ENCODE measurements at places on chromosomes 2 and 18.

DNA sequence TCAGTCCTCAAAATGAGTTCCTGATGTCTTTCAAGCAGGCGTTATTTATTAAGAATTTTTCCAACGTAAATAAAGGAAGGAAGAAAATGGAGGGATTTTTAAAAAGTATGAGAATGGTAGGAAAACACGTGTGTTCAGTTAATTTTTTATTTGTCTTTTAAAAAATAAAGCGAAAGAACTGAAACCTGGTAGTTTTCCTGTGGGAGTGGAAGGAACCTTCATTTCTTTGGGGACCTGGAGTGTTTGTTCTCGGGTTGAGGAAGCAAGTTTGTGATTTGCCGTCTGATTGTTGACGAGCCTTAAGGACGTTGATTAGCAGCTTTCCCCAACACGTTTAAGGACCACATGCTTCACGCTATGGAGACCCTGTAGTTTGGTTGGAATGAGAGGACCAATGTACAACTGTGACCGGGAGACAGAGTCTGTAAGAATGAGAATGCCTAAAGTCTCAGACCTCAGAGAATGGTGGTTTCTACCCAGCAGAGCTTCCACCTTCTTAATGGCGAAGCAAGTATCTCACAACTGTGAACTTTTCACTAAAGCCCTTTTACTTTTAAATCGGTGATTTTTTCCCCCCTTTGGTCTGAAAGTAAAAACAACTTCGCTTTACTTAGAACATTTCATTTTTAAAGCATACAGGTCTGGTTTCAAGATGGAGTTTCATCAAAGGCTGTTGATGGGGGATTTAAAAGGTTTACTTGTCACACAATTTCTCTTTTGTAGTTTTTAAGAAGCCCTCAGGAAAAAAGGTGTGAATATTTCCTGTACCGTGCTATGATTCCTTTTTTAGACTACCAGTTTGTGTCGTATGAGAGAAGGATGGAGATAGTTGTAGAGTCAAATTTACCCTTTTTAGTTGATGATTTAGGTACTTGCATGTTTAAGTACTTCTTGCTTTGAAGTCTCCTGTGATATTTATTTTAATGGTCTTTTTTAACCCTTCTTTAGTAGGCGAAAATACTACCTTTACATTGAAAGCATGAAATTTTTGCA, 1.4 kb downstream of the TTC39C start:
- DNase-seq = no peak

GRCh38 chr2:2590141-2590540, 259.1 kb upstream of the MYT1L start:
- DNase-seq = no peak

DNA sequence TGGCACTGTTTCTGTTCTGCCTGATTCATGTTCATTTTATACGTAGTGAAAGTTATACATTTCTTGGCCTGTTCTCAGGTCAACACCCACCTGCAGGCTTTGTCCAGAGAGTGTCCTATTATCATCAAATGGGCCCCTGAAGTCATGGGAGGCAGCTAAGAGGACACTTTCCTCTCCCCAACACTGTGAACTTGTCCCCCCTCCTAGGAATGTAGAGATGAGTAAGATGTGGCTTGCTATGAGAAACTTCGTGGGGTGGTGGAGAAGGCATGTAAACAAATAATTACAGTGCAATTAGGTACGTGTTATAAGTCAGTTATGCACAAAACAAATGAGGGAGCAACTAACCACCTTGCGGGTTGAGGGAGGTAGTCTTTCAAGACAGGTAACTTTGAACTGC, 57.9 kb downstream of the COL4A3 start:
- DNase-seq = no peak

GRCh38 chr2:20216130-20217025, 8.6 kb downstream of the SDC1 start:
- no peak for DNase-seq

DNA sequence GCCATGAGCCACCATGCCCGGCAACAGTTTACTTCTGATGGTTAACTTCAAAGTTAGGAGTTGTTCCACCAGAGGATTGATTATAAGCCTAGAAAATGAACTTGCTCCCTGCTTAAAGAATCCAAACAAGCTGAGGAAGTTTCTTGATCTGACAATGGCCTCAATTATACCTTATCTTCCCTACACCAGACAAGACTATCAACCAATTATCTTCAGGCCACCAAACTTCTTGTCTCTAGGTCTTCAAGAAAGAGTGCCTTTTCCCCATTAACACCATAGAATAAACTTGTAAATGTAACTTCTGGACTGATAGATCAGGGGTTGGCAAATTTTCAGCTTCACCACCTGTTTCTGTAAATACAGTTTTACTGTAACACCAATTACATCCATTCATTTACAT, 15.0 kb downstream of the ZC3H8 start:
- DNase-seq = peak; percentile 57

DNA sequence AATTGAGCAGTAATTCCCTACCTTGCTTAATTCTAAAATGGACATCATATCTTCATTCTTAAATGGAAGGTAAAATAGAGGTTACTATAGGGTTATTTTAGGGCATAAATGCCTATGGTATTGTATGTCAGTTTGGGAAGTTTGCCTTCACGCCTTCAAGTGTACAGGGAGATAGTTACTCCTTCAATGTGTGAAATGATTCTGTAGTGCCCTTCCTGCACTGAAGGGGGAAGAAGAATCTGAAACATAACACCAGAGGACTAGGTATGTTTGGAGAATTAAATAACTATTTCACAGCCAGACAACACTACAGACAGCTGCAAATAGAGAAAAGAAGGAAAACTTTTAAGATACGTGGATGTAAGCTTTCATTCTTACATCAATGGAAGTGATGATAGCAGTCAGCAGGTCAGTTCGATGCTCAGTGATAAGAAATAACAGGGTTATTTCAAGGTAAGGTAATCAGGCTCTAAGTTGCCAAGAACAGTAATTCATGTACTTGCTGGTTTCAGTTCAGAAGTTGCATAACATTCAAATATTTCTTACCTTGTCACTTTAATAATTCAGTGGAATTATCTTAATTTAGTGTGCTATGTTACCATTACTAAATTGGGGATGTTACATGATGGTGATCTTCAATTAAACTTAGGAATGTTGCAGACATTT, 4.0 kb downstream of the PKP4 start:
- peak; percentile 26 for DNase-seq

- DNase-seq = peak; percentile 78
Observed at GRCh38 chr2:57549642-57550102, 496.9 kb upstream of the VRK2 start.

DNA sequence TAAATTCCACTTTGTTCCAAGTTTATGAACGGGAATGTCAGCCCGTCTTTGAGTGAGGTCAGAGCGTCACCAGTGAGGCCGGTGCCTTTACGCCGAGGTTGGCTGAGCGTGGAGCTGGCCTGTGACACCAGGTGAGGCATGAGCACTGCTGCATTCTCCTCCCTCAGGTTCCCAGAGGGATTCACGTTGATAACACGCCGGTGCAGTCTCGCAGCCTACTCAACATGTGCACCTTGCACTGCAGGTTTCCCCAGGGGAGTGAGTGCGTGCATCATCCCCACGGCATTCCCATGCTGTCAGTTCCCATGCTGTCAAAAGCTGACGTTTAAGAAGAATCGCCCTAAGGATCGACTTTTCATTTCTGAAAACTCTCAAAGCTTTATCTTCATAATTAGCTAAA, 213.3 kb downstream of the LDLRAD4 start:
- no peak for DNase-seq

DNA sequence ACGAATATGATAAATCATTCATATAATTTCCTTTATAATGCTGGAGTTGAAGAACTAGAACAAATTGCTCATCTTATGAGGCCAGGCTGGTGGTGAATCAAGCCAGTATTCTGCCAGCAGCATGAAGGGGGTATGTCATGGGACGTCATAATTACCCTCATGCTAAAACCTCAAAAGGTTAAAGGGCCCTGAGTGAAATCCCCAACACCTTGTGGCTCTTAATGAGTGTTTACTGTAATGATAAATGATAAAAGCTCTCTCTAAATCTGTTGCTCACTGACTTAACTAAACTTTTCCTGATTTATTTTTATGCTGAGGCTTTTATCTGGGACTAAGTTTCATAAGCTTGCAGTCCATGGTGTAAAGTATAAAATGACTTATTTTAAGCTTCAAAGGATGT, 18.3 kb upstream of the NEDD4L start:
- no peak for DNase-seq

- DNase-seq = no peak
Observed at GRCh38 chr2:136164280-136164776, 46.4 kb upstream of the CXCR4 start.

- no peak for DNase-seq
Observed at GRCh38 chr2:237143118-237143517, 57.4 kb downstream of the COPS8 start.

DNA sequence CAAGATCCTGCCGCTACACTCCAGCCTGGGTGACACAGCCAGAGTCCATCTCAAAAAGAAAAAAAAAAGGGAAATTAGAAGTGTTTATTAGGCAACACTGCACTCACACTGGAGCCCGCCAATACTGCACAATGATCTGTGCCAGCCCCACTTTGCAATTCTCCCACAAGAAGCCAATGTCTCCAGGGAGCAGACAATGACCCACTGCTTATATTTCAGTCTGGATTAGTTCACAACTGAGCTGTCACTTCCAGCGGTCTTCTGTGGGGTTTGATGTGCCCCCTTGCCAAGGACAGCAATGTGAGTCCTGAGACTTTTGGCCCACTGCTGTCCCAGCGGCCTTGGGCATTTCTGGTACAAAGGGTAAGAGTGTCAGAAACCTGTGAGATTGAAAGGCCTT, 85.6 kb upstream of the PPM1B start:
- DNase-seq = no peak

GRCh38 chr2:168458139-168458538, 2.1 kb downstream of the CERS6 start:
- no peak for DNase-seq

GRCh38 chr2:45625824-45626223, 14.8 kb upstream of the SRBD1 start:
- DNase-seq = no peak

DNA sequence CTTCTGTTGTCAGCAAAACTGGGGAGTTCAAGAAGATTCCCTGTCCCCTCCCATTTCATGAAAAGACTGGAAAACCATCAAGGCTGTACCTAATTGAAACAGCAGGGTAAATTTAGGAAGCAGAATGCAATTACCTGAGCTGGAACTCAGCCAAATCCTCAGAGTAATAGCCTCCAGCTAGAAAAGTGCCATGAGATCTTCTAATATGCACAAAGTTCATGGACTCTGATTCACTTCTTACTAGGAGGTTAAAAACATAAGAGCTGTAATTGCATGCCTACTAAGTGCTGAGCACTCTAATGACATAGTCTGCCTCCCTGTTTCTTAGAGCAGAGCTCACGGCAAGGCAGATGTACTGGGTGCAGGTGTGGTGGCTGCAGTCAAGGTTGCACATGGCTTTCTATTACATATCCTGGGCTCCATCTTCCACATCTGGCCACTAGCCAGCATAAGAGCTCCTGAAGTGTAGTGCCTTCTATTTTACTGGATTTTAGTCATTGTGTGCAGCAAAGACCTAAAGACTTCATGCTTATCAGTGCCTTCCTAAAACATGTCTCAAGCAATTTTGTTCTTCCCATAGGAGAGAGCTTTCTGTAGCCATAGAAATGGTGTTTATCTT, 341.7 kb downstream of the PTPRM start:
- no peak for DNase-seq

DNA sequence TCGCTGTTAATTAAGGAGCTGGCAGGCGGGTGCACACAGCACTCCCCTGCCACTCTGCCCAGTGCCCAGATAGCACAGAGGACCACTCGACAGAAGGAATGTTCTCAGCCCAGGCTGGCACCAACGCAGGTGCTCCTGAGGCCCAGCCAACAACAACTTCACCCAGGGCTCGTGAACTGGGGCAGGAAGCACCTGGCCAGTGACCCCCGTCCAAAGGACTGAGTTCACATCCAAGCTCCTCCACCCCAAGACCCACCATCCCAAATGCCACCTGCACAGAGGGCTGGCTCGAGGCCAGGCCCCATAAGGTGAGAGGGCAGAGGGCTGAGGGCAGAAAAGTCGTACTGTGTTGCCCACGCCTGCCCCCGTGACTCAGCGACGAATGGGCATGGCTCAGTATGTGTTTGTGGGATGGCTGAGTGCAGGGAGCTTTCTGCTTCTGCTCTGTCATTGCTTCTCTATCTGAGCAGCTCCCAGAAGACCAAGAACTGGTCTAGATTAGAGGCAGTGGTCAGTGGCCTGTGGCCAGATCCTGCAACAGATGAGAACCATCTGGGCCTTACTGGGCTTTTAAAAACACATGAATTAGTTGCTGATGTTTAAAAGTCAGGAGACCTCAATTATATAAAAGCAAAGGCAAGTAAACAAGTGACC, 68.4 kb downstream of the POLR1A start:
- DNase-seq = peak; percentile 84

GRCh38 chr18:23057096-23057495, 78.2 kb upstream of the CABLES1 start:
- no peak for DNase-seq

GRCh38 chr2:50963734-50964133, 68.2 kb downstream of the NRXN1 start:
- no peak for DNase-seq

- DNase-seq = no peak
Observed at GRCh38 chr18:36392164-36392978, 94.9 kb downstream of the FHOD3 start.

GRCh38 chr2:188051706-188052105, 240.0 kb upstream of the GULP1 start:
- DNase-seq = no peak

DNA sequence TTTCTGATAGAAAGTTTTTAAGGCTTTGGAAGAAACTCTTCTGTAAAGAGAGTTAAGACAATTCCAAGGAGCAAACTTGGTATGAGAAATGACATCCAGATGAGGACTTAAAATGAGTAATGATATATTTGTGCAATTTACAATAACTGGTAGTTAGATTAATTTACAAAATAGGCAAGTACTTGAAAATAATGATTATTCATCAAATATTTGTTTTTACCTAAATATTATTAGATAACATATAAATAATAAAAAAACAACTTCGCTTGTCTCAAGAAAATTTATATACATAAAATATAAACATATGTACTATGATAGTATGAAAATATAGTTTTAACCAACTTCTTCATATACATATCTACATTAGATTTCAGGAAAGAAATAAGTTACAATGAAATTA, 478.5 kb downstream of the TRIB2 start:
- DNase-seq = no peak

- no peak for DNase-seq
Observed at GRCh38 chr18:61607867-61608266, 274.6 kb downstream of the CDH20 start.

- no peak for DNase-seq
Observed at GRCh38 chr2:207288628-207289027, 122.9 kb upstream of the KLF7 start.

Measured in hematopoietic multipotent progenitor cell treated with erythropoietin and hydrocortisone succinate and interleukin-3 and kit ligand, for 4 days (in vitro differentiated cells).